ENCODE measurements at places on chromosomes 12 and 14.

DNA sequence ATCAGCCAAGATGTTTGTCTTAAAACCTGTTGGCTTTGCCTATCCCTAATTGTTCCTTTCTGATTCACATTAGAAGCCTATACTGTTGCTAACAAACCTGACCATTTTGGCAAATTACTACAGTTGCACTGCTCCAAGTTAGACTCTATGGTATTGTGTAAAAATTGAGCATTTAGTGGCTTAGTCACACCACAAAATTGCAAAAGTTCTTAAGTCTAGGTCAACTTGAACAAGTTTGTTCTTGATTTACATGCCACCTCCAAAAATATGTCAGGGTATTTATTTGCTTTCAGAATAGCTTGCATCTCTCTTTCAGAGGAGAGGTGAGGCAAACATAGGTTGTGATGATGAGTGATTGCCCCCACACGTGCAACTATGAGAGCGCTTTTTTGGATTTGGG, 27.0 kb upstream of the PTHLH start:
- DNase-seq, result no peak

- no peak for DNase-seq
These were observed 32.4 kb downstream of the FLVCR2 start for GRCh38 chr14:75610834-75611233.

- DNase-seq, result no peak
These were observed 19.6 kb downstream of the CHGA start for GRCh38 chr14:92942576-92942975.

DNA sequence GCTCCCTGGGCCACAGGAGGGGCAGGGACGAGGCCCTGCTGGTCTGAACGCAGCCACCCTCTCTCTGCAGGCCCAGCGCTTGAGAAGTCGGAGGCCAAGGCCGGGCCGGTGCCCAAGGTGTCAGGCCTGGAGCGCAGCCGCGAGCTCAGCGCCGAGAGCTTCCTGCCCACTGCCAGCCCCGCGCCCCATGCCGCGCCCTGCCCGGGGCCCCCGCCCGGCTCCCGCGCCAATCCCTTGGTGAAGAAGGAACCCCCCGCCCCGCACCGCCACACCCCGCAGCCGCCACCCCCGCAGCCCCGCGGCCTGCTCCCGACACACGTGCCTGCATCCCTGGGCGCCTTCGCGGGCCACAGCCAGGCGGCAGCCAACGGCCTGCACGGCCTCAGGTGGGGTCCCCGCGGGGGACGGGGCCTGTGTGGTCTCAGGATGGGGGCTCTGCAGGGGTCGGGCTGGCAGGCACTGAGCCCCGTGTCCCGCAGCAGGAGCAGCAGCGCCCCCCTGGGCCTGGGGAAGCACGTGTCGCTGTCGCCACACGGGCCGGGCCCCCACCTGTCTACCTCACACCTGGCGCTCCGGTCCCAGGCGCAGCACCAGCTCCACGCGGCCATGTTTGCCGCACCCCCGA, 40.4 kb downstream of the LRCOL1 start:
- no peak for DNase-seq

All from neural crest cell (in vitro differentiated cells).